ENCODE measurements at places on chromosomes 16 and 17.

DNA sequence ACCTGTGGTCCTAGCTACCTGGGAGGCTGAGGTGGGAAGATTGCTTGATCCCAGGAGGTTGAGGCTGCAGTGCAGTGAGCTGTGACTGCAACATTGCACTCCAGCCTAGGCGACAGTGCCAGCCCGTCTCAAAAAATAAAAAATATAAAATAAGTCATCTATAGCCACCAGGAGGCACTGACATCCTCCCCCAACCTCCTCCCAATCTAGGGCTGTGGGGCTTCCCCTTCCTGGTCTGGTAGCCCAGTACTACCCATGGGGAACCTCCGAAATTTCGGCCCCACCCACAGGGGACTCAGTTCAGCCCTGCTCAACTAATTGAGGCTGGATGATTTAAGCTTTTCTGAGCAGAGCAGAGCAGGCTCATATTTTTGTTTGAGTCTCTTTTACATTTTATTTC lies 3.2 kb downstream of the ZSCAN10 start:
- DNase-seq: no peak

DNA sequence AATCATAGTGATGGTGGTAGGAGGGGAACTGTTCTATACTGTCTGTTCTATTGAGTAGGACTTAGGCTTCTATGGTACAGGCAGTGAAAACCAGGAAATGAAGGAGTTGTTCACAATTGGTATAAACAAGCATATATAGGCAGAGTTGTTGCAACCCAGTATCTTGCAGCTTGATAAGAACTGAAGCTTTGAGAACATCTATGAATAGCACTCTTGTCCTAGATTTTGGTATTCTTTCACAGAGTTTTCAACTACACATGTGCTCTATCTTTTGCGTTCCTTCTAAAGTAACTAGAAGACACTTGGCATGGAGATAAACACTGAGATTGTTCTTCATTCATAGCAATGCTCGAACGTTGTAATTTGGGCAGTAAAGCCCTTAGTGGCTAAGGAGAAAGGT lies 91.8 kb downstream of the KCNJ2 start:
- DNase-seq: no peak

DNA sequence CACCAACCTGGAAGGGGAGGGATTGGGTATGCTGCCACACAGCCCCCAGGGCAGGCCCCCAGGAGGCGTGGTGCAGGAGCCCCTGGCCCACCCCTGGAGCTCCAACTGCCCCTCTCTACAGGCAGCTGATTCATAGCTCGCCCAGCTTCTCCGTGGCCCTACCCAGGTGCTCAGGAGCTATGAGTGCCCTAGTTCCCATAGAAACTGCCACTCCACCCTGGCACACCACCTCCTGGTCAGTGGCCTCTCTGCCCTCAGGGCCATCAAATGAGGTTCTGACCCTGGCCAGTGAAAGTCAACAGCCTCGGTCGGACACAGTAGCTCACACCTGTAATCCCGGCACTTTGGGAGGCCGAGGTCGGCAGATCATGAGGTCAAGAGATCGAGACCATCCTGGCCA lies 18.0 kb downstream of the CNGB1 start:
- no peak for DNase-seq

DNA sequence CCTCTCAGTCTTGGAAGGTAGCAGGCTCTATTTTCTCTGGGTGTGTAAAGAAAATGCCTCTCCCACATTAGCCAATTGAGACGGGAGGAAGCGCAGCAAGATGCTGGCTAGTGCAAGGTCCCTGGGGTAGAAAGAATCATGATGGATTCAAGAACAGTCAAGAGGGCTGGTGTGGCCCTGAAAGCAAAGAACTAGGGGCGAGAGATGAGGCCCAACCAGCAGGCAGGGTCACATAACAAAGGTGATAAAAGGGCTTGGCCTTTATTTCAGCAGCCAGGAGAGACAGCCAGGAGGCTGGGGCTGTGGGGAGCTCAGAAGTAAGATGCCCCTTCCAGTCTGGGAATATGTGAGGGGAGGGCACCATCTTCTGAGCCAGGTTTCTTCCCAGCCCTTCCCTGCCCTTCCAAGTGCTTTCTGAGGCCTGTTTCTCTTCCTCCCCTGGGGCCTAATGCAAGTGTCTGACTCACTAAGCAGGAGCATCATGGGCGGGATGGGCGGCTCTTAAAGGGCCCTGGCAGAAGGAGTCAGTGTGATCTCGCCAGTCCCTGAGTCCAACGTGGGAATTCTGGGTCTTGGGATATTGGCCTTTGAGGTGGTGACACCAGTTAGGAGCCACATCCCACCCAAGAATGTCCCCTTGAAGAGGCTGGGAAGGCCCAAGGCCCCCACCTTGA lies 3.9 kb upstream of the NLRC5 start:
- DNase-seq: no peak

DNA sequence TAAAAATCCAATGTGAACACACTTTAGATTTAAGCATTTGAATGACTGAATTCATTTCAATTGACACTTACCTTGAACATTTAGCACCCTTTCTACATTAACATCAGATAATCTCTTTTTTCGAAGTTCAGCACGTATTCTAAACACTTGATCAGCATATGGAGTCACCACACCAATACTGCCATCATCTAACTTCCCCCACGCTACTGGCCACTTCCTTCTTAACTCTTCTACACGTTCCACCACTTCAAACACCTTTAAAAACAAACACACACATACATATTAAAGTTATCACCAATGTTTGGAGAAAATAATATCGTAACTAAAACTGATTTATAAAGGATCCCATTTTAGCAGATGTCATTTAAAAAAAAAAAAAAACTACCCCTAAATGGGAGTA lies 93.5 kb downstream of the CACNG1 start:
- no peak for DNase-seq

DNA sequence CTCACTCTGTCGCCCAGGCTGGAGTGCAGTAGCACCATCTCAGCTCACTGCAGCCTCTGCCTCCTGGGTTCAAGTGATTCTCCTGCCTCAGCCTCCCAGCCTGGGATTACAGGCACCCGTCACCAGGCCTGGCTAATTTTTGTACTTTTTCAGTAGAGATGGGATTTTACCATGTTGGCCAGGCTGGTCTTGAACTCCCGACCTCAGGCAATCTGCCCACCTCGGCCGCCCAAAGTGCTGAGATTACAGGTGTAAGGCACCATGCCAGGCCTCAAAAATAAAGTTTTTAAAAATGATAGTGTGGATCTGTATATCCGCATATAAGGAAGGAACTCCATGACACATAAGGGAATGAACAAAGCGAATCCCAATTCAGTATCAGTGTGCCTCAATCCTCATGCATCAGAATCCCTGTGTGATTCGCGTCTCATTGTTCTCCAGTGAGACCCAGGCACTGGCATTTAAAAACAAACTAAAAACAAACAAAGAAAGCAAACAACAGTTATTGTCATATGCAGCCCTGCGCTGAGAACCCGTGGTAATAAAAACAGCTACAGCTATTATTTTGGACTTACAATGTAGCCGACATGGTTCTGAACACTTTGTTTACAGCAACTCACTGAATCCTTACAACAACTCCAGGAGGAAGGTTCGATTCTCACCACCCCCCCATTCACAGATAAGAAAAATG lies 54.1 kb upstream of the CREBBP start:
- no peak for DNase-seq

Measured in SK-N-MC (cell line).